ENCODE measurements at places on chromosomes 16 and 17. TPM values are rescaled to one million over a fixed set of nuclear protein-coding genes. Genes with fewer than 3 reads are reported as not detected.

ENPP7 gene
- not detected for total RNA-seq

NECAB2 gene
- total RNA-seq = 2.6 TPM

KRTAP9-2 gene
- total RNA-seq = not detected

IRF8 gene
- 0.41 TPM for total RNA-seq

MPV17L gene
- total RNA-seq = 5.7 TPM

SLC16A6 gene
- 0.49 TPM for total RNA-seq

FNDC8 gene
- total RNA-seq = not detected

CLEC3A gene
- not detected for total RNA-seq

CNGB1 gene
- 0.06 TPM for total RNA-seq

SYCE1L gene
- 9.9 TPM for total RNA-seq

GPR179 gene
- total RNA-seq = 0.03 TPM

SPATA22 gene
- total RNA-seq = not detected

INCA1 gene
- 1.2 TPM for total RNA-seq

PDILT gene
- not detected for total RNA-seq

CSH1 gene
- total RNA-seq = not detected

CHP2 gene
- not detected for total RNA-seq

NHERF1 gene
- 51.1 TPM for total RNA-seq

C1QL1 gene
- total RNA-seq = 15.9 TPM

METTL22 gene
- total RNA-seq = 25.1 TPM

TAX1BP3 gene
- 323 TPM for total RNA-seq

GNGT2 gene
- total RNA-seq = 0.72 TPM

HSD17B1 gene
- total RNA-seq = 1.1 TPM

KRT28 gene
- not detected for total RNA-seq

MYH4 gene
- not detected for total RNA-seq

ICAM2 gene
- not detected for total RNA-seq

GDPD3 gene
- total RNA-seq = 1.2 TPM

PLD6 gene
- total RNA-seq = 6.9 TPM

ASPHD1 gene
- total RNA-seq = 20.2 TPM

GNG13 gene
- not detected for total RNA-seq

IGSF6 gene
- total RNA-seq = not detected

KRTAP9-4 gene
- not detected for total RNA-seq

RND2 gene
- 0.11 TPM for total RNA-seq

HOXB8 gene
- 5.9 TPM for total RNA-seq

SCO1 gene
- 57.1 TPM for total RNA-seq

CACNG1 gene
- total RNA-seq = 0.07 TPM
